ENCODE measurements at places on chromosomes 1 and 21. TPM values are rescaled to one million over a fixed set of nuclear protein-coding genes. Genes with fewer than 3 reads are reported as not detected.
A peak's percentile ranks its signal among the peaks of the same experiment; 100 is the strongest.

DNA sequence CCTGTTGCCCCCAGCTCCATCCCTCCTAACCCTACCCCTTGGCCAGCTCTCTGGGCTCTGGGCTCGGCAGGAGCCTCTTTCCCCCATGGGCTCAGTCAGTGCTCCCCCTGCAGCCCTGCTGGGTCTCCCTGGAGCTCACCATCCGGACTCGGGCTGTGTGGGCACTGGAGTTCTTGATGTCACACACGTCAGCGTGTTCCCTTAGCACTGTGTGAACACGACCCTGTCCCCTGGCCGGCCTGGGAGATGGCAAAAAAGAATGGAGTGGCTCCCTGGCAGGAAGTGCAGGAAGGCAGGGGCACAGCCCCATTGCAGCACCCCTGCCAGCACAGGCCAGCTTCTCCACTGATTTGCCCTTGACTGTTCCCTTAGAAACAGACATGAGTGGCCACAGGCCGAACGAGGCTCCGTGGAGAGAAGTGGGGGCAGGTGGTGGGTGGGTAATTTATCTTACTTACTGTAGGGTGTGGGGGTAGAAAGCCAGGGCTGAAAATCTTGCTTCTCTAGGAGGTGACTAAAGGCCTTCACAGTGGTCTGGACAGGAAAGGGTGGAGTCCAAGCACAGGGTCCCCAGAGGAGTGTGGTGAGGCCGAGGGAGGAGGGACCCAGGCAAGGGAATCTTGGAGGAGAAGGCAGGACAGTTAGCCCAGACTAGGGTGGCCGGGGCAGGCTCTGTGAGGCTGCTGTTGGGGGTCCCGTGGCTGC lies 381.7 kb upstream of the VAMP3 start:
- DNase-seq, result peak; percentile 37
- H3K4me1 ChIP-seq, result peaks cover 54% of the 10 kb centered on the region
- no peaks in the 10 kb centered on the region for H3K27me3 ChIP-seq
- no peaks in the 10 kb centered on the region for H3K36me3 ChIP-seq
- peak overlapping the region; percentile 79 for H3K27ac ChIP-seq

- H3K27ac ChIP-seq, result no peak overlapping the region
- peaks cover 81% of the 10 kb centered on the region for H3K27me3 ChIP-seq
- peaks cover 6% of the 10 kb centered on the region for H3K4me1 ChIP-seq
- H3K4me3 ChIP-seq, result no peak overlapping the region
- no peaks in the 10 kb centered on the region for H3K36me3 ChIP-seq
- DNase-seq, result no peak
These were observed 16.4 kb downstream of the KNCN start for GRCh38 chr1:46535063-46535462.

The ZC3H11A gene
- total RNA-seq, result 113 TPM

The KDM5B gene
- 265 TPM for total RNA-seq
